Left renal cortex interstitium (tissue), 4 donors: ENCODE measurements at places on chromosomes 11 and 22.

GRCh38 chr11:111253131-111253530 is 7.6 kb downstream of the POU2AF2 start:
- DNase-seq, result no peak

DNA sequence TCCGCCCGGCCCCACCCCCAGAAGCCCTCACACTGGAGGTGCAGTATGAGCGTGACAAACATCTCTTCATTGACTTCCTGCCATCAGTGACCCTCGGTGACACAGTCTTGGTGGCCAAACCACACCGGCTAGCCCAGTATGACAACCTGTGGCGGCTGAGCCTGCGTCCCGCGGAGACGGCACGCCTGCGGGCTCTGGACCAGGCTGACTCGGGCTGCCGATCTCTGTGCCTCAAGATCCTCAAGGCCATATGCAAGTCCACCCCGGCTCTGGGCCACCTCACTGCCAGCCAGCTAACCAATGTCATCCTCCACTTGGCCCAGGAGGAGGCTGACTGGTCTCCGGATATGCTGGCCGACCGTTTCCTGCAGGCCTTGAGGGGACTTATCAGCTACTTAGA is 6.6 kb upstream of the ATF4 start:
- no peak for DNase-seq

DNA sequence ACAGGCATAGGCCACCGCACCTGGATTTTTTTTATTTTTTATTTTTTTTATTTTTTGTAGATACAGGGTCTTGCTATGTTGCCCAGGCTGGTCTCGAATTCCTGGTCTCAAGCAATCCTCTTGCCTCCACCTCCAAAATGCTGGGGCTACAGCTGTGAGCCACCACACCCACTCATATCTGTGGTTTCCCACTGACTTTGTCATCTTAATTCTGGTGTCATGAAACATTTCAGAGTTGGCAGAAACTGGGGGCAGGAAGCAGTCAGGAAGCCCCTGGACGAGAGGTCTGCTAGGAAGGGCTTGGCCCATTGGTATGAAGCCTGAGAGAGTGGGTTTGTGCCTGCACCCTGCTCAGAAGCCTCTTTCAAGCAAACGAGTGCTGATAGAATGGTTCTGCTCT is 49.1 kb downstream of the COMMD9 start:
- DNase-seq, result no peak

DNA sequence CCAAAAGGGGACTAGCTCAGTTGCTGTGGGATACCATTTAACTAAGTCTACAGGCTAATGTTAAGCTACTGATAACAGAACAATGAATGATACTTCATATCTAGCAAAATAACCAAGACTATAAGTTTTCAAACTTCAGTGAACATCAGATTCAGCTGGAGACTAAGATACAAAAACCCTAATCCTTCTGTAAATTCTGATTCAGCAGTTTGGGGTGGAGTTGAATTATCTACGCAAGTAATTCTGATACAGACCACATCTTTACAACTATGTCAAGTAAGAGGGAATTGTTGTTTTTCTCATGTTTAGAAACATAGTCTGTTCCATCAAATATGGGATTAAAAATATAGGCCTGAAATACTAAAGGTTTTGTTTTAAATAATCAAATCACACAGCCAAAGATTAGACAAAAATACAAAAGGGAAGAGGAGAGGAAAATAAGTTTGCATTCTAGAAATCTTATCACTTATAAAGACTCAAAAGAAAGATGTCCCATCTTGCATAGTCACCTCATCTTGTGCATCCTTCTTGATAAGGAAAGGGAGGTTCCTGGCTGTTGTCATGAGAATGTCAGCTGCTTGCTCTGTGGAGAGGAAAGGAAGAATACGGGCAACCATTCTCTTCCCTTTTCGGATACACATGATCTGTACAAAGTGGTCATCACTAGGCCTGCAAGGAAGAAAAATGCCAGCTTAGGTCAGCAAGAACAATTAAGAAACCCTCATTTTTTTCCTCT is 21.4 kb downstream of the PATL1 start:
- no peak for DNase-seq

DNA sequence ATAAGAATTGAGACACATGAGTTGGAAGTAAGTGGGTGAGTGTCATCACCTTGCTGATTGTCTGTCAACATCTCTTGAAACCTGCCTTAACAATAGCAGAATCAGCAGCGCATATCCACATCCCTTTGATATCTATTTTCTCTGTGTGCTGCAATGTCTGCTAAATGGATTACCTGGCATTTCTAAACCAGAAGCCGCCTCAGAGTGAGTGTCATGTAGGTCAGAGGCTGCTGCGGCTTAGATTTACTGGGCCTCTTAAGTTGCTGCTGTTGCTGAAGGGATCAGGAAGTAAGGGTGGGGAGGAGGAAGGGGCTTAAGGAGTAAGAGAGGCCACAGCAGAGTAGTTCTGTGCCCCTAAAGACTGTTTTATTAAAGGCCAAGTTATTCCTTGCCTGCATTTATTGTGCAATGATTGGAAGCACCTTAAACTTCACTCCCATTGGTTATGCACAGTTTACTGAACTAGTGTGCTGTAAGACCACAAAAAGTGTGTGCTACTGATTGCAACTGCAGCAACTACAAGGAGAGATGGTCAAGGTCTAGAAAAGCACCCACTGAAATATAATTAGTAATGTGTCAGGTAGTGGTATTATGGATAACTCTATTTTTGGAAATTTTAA is 29.8 kb upstream of the TMEM41B start:
- no peak for DNase-seq

- no peak for DNase-seq
Measured at GRCh38 chr11:107263844-107264563, 193.6 kb downstream of the CWF19L2 start.

DNA sequence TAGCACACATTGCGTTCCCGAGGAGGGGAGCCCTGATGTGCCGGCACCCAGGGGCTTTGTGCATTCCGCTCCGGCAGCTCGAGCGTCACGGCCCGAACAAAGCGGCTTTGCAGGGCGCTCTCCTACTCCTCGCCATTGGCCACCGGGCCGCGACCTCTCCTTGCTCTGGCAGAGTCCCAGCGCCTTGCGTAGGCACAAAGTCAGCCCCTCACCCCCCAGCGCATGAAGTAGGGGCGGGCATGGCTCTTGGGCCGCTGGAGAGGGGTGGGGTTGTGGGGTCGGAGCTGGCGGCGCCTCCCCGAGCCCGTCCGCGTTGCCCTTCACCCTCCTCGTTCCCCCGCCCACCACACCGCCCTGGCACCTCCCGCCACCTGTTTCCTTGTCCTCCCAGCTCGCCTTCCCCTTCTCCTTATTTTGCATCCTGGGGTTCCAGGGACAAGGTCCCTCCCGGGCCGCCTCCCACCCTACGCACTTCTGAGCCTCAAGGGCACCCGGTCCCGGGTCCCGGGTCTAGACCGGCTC is 753 bp upstream of the PPARA start:
- DNase-seq, result no peak

- DNase-seq, result no peak
Measured at GRCh38 chr11:35735411-35735810, 72.8 kb downstream of the TRIM44 start.

- DNase-seq, result no peak
Measured at GRCh38 chr22:29032014-29032475, 29.6 kb downstream of the C22orf31 start.
